A549 treated with GW870086 at 1 μM for 4 hours (cell line): ENCODE measurements at places on chromosomes 11 and 22. TPM values are rescaled to one million over a fixed set of nuclear protein-coding genes. Genes with fewer than 3 reads are reported as not detected.

The NAALADL1 gene
- total RNA-seq, result not detected in 5 replicates

The MIF gene
- total RNA-seq, result 566 to 943 TPM (median 912 TPM) in 5 replicates

The CALCA gene
- total RNA-seq, result 0.07 to 0.19 TPM (median 0.14 TPM) in 3 of 5 replicates, not detected in the others

The SLC16A8 gene
- total RNA-seq, result not detected in 5 replicates

The MMP13 gene
- total RNA-seq, result not detected in 5 replicates
